ENCODE measurements at places on chromosomes 13 and 19.
A peak's percentile ranks its signal among the peaks of the same experiment; 100 is the strongest.

DNA sequence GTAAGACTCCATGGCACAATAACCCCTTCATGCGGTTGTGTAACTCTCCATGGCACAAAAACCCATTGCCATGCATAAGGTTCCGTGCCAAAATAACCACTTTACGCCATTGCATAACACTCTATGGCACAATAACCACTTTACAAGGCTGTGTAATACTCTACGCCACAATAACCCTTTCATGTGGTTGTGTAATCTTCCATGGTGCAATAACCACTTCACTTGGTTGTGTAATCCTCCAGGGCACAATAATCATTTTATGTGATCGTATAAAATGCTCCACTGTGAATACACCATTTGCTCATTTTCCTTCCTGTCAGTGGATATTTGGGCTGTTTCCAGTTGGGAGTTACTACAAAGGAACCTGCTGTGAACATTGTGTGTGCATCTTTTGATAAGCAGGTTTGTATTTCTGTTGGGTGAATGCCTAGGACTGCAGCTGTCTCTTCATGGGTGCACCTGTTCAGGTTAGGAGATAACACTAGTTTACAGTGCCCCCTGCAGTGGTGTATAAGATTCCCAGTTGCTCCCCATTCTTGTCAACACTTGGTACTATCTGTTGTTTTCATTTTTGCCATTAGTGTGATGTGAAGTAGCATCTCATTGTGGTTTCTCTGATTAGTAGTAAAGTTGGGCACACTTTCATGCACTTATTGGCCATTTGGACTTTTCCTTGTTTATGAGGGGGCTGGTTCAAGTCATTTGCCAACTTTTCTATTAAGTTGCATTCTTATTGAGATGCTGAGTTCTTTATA is 21.1 kb upstream of the ZSCAN18 start:
- DNase-seq: no peak

GRCh38 chr19:33988601-33989000 is 183.7 kb upstream of the LSM14A start:
- no peak for DNase-seq

DNA sequence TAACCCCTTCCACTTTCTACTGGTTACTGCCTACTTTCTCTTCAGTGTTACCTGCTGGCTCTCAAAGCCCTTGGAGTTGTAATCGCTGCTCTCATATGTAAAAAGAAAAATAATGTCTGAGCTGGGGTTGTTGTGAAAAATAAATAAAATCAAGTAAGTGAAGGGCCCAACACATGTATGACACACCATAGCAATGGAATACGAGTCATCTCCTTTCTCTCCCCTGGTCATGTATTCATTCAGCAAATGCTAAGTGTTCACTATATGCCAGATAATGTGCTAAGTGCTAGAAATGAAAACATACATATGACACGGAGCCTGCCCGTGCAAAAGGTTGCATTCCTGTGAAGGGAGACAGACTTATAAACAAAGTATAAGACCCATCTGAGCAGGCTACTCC is 535.0 kb downstream of the RFC3 start:
- DNase-seq: no peak

GRCh38 chr13:42792154-42792553 is 10.8 kb downstream of the FAM216B start:
- DNase-seq: no peak

GRCh38 chr13:94128430-94128829 is 351.1 kb downstream of the DCT start:
- DNase-seq: no peak

DNA sequence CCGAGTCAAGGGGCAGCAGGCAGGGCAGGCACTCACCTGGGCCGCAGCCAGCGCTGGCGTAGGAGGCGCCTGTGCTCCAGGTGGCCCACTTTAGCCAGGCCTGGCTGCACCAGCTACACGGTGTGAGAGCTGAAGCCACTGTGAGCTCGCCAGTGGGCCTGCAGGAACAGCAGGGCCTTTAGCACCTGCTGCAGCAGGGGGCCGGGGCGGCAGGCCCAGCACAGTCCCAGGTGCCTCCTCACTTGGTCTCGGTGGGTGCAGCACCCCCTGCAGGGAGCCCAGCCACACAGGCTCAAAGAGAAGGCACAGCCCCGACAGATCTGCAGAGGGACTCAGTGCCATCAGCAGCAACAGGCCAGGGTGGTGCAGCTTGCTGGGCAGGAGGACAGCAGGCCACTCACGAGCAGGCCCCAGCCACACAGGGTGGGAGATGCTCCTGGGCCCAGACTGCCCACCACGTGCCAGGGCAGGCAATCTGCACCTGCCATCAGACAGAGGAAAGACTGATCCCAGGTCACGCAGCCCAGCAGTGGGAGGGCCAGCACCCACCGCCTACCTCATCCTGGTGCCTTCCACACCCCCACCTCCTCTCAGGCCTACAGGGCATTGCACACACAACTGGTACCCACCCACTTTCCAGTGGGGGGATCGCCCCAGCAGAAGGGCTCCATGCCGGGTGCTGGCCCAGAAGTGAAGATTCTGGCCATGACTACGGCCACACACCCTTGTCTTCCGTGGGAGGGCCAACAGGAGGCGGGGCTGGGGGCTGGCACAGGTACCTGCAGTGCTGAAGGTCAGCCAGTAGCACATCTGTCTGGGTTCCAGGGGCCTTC is 15.8 kb downstream of the ARHGAP33 start:
- no peak for DNase-seq

- no peak for DNase-seq
Observed at GRCh38 chr13:37636701-37637100, 38.1 kb upstream of the POSTN start.

DNA sequence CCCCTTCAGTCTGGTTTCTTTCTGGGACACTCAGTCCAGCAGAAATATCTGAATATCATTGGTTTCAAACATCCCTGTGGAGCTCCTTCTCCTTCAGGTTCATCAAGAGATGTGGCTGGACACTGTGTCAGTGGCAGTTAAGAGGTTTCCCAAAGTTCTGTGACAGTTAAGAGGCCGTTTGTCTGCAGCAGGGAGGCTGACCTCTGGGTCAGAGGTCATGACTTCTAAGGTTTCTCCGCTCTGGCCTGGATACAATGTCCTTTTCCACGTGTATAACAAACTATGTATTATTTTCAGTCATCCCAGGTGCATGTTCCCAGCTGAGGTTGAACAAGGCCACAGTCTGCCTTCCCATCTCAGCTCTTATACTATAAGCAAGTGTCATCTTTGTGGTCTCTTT is 174.9 kb downstream of the B3GLCT start:
- no peak for DNase-seq

GRCh38 chr19:18526316-18526715 is 4.4 kb upstream of the ELL start:
- no peak for DNase-seq

GRCh38 chr13:70173598-70173959 is 65.3 kb upstream of the KLHL1 start:
- DNase-seq: no peak

GRCh38 chr19:33727331-33727998 is 69.2 kb upstream of the KCTD15 start:
- DNase-seq: peak; percentile 19

- no peak for DNase-seq
Observed at GRCh38 chr19:56508290-56508778, 679 bp downstream of the ZNF471 start.

Data from NCI-H1694 (cell line).